ENCODE measurements at places on chromosomes 13 and 19. TPM values are rescaled to one million over a fixed set of nuclear protein-coding genes. Genes with fewer than 3 reads are reported as not detected.

Gene ZNF728
- 10.0 TPM for total RNA-seq

Gene MIPEP
- 12.9 TPM for total RNA-seq

Gene CGB5
- not detected for total RNA-seq

Gene PNMA8C
- 0.56 TPM for total RNA-seq

Gene ZGLP1
- total RNA-seq = 2.7 TPM

GRCh38 chr19:33302974-33303790 is 848 bp upstream of the CEBPA start:
- DNase-seq = peak; percentile 60
- H3K27ac ChIP-seq = no peak overlapping the region
- H3K27me3 ChIP-seq = no peaks in the 10 kb centered on the region

DNA sequence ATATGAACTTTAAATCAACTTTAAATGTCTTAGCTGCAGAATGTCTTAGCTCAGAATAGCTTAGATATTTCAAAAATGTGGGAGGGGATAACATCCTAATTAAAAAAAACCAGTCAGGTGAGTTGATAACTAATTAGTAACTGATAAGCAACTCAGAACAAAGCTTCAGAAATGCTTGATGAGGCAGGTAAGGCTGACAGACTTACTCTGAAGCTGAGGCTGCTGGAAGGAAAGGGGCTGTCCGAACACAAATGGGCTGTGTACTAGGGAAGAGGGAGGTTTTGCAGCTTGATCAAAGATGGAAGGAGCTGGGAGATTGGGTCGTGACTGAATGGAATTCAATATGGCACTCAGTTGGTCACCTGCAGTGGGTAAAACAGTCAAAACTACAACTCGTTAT is 91.2 kb upstream of the FBXL3 start:
- DNase-seq = no peak
- H3K4me3 ChIP-seq = no peak overlapping the region
- no peaks in the 10 kb centered on the region for H3K36me3 ChIP-seq
- H3K27ac ChIP-seq = no peak overlapping the region

DNA sequence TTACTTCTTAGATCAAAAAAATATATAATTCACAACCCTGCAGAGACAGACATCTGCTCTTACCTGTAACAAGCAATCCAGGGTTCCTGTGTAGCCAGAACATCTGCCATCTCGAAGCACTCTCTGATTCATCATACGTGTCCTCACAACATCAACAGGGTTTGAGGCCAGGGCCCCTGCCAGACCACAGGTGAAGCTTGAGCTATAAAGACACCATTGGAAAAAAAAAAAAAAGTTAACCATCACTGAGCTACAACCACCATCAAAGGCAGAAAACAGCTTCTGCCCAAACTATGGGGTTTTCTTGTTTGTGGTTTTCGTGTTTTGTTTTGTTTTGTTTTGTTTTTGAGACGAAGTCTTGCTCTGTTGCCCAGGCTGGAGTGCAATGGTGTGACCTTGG is 19.3 kb downstream of the SLC25A30 start:
- H3K4me3 ChIP-seq = no peak overlapping the region
- no peak overlapping the region for H3K27ac ChIP-seq
- no peak for DNase-seq

DNA sequence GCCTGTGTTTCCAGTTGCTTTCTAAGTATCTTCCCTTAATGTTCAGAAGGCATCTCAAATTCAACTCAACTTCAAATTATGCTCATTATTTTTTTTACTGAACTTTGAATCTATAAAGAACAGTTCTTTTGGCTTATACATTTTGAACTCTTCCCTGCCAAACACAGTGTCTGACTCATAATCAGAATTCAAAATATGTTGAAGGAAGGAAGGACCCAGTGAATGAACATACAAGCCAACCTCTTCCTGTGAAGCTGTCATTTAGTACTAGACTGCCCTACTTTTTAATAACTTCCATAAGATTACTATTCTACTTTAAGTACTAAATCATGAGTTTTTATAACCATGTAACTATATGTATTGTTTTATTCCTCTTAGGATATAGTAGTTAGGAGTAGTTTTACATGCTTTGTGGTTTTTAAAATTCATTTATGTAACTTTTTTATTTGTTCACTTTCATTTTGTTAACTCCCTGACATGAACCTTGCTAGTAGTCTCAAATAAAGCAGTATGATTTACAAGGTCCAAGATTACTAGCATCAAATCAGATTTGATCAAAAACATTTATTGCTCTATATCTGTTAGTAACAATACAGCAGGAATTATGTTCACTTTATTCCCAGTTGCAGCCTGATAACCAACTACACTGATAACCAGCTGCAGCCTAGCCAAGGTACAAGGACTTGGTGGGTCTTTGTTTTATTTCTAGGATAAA is 6.4 kb downstream of the NUDT15 start:
- no peaks in the 10 kb centered on the region for H3K36me3 ChIP-seq
- H3K27ac ChIP-seq = no peak overlapping the region
- no peaks in the 10 kb centered on the region for H3K4me1 ChIP-seq
- H3K4me3 ChIP-seq = no peak overlapping the region
- no peak for DNase-seq

GRCh38 chr13:77548095-77548494 is 12.6 kb downstream of the SCEL start:
- H3K27me3 ChIP-seq = no peaks in the 10 kb centered on the region
- no peak for DNase-seq
- H3K4me1 ChIP-seq = peaks cover 3% of the 10 kb centered on the region
- no peak overlapping the region for H3K4me3 ChIP-seq

- H3K36me3 ChIP-seq = no peaks in the 10 kb centered on the region
- DNase-seq = no peak
- no peak overlapping the region for H3K27ac ChIP-seq
Observed at GRCh38 chr13:105721016-105721415, 814.4 kb downstream of the EFNB2 start.

- H3K4me1 ChIP-seq = no peaks in the 10 kb centered on the region
- no peak for DNase-seq
- H3K27me3 ChIP-seq = no peaks in the 10 kb centered on the region
- H3K27ac ChIP-seq = no peak overlapping the region
Observed at GRCh38 chr19:48533770-48534169, 18.2 kb upstream of the SULT2B1 start.

DNA sequence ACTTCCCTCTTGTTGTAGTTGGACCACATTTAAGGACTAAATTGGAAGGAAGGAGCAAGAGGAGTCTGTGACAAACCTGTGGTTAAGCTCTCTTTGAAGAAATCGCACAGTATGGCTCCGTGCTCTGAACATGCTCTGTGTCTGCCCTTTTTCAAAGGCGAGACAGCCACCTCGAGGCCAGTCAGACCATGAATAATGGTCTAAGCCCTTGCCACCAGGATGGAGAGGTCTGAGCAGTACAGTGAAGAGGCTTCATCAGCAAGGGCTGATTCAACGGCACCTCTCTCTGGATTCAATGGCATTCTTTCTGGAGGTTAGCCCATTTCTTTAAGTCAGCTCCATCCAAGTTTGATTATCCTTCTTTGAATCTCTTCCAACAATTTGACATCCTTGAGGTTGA is 30.9 kb downstream of the FAM216B start:
- no peak overlapping the region for H3K27ac ChIP-seq
- DNase-seq = no peak
- H3K36me3 ChIP-seq = no peaks in the 10 kb centered on the region
- H3K27me3 ChIP-seq = no peaks in the 10 kb centered on the region
